ENCODE measurements at places on chromosomes 13 and 19.
A peak's percentile ranks its signal among the peaks of the same experiment; 100 is the strongest.

DNA sequence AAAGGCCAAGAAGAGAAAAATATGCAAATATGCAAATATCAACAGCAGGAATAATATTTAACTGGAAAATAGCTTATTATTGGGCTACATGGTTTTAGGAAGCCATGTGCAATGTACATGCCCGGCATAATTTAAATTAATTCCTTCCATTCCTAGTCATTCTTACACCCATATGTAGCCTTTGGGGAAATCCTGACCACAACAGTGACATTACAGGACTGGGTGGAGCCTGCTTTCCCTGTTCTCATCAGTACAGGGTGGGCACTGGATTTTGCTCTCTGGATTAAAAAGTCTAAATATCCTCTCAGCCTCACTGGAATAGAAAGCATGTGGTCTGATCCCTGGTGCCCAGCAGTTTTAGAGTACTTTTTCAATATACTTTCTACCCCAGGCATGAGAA, 198.2 kb downstream of the DNAJC15 start:
- DNase-seq: no peak

DNA sequence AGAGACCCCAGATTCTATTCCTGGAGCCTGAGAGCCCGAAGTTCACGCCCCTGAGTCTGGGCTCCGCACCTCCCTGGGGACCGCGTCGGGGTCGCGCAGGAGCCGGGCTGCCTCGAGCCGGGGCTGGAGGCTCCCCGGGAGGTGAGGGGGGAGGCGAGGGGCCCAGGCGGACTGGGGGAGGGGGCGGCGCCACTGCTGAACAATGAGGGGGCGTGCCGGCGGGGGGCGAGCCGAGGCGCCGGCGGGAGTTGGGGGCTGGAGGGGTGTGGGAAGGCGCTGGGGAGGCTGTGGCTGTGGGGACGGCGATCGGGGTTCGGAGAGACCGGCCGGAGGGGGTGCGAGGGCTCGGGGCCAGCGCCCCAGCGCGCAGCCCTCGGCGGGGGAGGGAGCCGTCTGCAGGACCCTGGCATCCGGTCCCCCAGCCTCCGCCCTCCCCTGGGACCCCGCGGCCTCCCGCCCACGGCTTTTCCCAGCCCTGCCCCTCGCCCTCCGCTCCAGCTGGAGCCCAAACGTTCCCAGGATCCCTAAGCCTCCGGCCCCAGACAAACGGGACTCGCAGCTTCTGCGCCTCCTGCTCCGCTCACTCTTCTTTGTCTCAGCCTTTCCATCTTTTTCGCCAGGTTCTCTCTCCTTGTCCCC, 922 bp downstream of the PLEKHG2 start:
- DNase-seq: no peak

GRCh38 chr13:106090001-106090400, 445.5 kb downstream of the EFNB2 start:
- no peak for DNase-seq

DNA sequence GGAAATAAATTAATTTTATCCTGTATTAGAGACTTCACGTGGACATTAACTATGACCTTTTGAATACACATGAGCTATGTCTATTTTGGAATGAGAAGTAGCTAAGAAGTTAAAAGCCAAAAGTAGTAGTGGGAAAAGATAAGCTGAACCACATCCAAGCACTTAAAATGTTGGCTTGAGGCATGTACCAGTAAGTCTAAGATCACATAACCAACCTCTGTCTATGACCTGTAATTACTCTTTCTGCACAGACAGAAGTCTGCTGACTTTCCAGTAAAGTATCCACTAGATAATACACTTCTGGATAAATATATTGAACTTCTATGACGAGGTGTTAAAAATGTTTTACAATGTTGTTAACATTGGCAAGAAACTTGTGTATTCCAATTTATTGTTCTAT, 68.7 kb downstream of the LIG4 start:
- DNase-seq: no peak

DNA sequence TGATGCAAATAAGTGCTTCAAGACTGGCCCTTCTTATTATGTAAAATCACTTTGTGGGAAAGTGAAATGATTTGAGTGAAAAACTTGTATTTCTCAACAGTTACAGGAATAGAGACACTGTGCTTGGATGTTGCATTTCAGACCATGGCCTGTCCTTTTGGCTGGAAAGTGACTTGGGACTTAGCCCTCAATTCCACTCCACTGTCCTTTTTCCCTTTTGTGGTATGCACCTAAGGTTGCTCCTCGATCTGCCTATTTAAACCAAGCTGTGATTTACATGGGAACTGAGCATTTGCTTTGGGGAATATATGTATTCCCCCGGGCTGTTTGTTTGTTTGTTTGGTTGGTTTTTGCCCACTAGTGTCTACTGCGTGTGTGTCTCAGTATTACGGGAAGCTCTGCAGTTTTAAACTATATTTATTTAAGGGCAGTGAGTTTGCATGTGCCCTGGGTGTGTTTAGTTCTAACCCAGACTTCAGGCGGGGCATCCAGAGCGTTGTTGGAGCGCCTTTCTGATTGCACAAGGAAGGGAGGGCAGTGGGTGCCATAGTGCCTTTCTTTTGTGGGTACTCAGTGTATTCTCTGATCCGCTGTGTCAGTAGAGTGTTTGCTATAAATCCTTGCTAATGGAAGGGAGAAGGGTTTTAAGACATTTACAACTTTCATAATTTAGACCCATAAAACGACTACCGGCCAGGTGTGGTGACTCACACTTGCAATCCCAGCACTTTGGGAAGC, 18.2 kb upstream of the RNF113B start:
- DNase-seq: no peak

DNA sequence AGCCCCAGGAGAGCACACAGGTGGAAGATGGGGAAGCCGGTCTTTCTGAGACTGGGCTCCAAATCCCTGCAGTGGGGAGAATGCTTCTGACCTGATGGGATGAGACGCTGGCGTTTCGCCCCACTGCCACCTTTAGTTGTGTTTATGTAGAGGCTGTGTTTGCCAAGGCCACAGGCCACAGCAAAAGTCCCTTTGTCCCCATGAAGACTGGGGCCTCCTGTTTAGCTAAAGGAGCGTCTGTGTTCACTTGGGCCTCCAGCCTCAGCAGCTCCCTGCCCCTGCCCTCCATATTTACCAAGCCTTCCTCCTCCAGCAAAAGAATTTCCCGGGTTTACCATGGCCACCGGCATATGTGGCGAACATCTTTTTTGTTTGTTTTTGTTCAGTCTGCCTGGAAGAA, 10.4 kb upstream of the KLK14 start:
- DNase-seq: no peak

- DNase-seq: no peak
Measured at GRCh38 chr13:53159431-53159830, 130.8 kb downstream of the OLFM4 start.

DNA sequence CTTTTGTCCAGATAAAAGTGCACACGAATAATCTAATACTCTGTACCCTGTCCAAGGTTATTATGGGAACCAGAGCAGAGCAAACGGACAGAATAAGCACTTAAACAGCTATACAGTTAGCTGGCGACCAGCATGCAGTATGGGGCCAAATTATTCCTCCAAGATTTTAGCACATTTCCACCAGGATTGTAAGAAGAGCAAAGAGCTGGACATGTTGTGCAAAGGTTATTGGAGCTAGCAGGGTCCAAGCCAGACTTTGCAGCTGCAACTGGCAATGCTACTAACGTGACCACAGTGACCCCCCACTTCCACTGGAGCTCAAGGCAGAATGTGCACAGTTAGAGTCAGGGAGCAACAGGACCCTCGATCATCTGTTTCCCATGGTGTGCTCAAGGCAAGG, 89.9 kb downstream of the COL4A1 start:
- DNase-seq: no peak

- peak; percentile 59 for DNase-seq
Measured at GRCh38 chr19:42092350-42092749, 16.4 kb downstream of the ZNF574 start.

- DNase-seq: no peak
Measured at GRCh38 chr13:101838323-101838722, 385.8 kb downstream of the ITGBL1 start.

GRCh38 chr13:113967206-113967720, 6.6 kb downstream of the C13orf46 start:
- no peak for DNase-seq

- DNase-seq: peak; percentile 29
Measured at GRCh38 chr13:25990801-25991200, 61.0 kb downstream of the SHISA2 start.

GRCh38 chr19:16544473-16545231, 2.4 kb upstream of the CHERP start:
- DNase-seq: no peak

Measured in HTR-8/SVneo (cell line).